ENCODE measurements at places on chromosomes 2 and 18.
A peak's percentile ranks its signal among the peaks of the same experiment; 100 is the strongest.

- DNase-seq = no peak
These were observed 78.3 kb downstream of the ACTR2 start for GRCh38 chr2:65305934-65306333.

GRCh38 chr2:134173338-134174016 lies 80.4 kb upstream of the MGAT5 start:
- no peak for DNase-seq

- DNase-seq = no peak
These were observed 46.4 kb upstream of the ODC1 start for GRCh38 chr2:10494351-10495066.

DNA sequence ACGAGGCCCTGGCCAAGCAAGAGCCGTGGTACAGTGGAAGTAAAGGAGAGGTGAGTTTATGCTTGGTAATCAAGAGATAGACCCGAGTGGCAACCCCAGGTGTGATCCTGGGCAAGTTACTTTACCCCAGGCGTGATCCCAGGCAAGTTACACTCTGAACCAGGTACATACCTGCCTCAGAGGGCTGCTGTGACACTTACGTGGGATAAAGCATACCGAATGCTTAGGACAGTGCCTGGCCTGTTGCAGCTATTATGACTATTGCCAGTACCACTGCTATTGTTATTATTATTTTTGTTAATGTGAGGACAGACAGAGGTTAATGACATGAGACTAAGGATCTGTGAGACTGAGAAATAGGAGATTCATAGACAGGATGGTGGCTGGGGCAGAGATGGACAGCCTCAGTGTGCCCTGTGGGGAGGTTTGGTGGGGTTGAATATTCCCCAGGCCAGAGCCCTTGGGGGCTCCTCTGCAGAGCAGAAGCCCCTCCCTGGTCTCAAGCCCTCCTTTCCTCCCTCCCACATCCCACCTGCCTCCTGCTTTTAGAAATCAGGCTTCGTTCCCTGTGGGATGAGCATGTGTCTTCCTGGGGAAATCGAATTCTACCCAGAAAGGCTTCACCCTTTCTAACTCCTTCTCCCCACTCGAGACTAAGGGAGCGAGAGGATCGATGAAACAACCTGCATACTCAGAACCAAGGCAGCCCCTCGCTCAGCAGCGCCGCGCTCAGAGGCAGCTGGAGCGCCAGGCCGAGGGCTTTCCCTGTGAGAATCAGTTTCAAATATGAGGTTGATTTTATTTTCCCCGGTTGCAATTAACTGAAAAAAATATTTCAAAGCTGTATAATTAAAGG lies 62.0 kb upstream of the SIX3 start:
- DNase-seq = no peak

GRCh38 chr18:32072321-32072720 lies 19.4 kb upstream of the RNF138 start:
- DNase-seq = no peak

DNA sequence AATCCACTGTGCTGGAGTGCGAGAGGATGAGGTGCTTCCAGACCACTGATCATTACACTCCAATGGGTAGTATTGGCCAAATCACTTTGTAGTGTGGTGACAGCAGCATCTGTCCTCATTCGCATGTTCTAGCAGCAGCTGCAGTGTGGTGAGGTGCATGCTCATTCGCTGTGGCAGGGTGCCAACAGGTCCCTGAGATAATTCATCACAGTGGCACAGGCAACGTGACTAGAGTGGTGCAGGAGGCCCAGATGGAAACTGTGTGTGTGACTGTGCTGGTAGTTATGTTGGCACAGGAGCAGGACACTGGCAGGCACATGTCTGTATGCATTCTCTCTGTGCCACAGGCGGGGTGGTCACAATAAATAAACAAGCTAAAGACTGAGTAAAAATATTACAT lies 329.5 kb upstream of the SYT4 start:
- no peak for DNase-seq

- DNase-seq = no peak
These were observed 151.3 kb downstream of the TANC1 start for GRCh38 chr2:159119652-159120257.

- DNase-seq = peak; percentile 92
These were observed 150.6 kb downstream of the AGPS start for GRCh38 chr2:177543007-177543760.

DNA sequence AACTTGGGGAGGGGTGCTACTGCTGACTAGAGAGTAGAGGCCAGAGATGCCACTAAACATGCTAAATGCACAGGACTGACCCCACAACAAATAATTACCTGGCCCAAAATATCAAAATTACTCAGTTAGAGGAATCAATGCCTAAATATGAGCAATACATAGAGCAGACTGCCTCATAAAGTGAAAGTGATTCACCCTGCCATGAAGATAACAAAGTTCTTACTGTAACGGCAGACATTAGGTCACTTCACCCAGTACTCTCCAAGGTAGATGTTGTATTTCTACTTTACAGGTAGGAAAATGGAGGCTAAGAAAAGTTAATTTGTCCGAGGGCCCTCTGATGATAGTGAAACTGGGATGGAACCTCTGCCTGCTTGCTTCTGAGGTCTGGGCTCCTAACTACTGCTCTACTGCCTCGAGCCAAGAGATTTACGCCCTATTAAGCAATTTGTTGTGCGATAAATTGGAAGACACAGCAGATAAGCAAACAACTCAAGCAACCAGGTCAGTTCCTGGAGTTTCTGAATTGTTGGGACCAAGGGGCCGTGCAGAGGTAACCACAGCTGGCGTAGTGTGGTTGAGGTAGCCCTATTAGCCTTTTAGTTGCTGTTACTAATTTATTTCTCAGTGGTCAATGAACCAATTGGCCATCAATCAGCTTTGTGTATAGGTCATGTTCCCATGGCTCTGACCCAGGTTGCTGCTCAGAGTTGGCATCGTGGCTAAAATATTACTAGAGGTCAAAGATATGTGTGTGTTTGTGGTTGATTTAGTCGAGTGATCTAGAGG lies 4.8 kb downstream of the DHRS9 start:
- no peak for DNase-seq

- no peak for DNase-seq
These were observed 1097.2 kb upstream of the CNTNAP5 start for GRCh38 chr2:122927710-122928557.

GRCh38 chr2:120820263-120820952 lies 84.7 kb downstream of the GLI2 start:
- DNase-seq = peak; percentile 88

DNA sequence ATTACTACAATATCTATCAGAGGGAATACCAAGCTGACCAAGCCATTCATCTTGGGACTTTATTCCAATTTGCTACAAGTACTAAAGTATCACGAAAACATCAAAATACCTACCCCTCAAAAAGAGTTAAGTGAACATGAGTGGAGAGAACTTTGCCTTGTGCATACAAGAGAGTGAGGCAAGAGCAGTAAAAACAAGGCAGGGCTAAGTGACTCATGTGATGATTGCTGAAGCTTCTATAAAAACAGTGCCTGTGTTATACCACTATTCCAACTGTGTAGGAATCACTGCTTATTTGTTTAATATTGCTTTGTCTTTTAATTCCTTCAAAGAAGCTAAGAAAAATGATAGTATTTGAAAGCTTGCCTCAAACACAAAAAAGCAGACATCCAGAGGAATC lies 61.2 kb downstream of the FARSB start:
- peak; percentile 44 for DNase-seq

- DNase-seq = no peak
These were observed 38.7 kb downstream of the TWIST2 start for GRCh38 chr2:238886453-238887094.

GRCh38 chr2:20447437-20448245 lies 767 bp downstream of the RHOB start:
- peak; percentile 45 for DNase-seq

GRCh38 chr2:237815637-237816036 lies 17.1 kb downstream of the RBM44 start:
- no peak for DNase-seq

GRCh38 chr18:68520406-68521075 lies 194.4 kb downstream of the TMX3 start:
- DNase-seq = peak; percentile 77

GRCh38 chr18:12779456-12779855 lies 76.6 kb downstream of the PSMG2 start:
- no peak for DNase-seq

DNA sequence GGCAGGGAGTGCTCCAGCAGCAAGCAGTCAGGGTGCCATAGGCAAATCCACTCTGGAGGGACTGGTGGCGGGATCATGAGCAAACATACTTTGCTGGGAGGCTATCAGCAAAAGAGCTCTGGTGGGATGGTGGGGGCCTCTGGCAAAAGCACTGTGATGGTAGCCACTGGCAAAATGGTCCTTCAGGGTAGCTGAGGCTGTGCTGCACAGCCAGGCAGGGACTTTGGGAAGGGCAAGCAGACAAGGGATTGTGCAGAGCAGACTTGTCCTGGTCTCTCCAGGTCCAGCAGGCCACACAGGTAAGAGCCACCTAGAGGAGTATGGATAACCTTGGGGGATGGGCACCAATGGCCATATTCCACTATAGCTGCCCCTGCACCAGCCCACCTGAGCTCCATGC lies 129.4 kb upstream of the OTOS start:
- DNase-seq = no peak

DNA sequence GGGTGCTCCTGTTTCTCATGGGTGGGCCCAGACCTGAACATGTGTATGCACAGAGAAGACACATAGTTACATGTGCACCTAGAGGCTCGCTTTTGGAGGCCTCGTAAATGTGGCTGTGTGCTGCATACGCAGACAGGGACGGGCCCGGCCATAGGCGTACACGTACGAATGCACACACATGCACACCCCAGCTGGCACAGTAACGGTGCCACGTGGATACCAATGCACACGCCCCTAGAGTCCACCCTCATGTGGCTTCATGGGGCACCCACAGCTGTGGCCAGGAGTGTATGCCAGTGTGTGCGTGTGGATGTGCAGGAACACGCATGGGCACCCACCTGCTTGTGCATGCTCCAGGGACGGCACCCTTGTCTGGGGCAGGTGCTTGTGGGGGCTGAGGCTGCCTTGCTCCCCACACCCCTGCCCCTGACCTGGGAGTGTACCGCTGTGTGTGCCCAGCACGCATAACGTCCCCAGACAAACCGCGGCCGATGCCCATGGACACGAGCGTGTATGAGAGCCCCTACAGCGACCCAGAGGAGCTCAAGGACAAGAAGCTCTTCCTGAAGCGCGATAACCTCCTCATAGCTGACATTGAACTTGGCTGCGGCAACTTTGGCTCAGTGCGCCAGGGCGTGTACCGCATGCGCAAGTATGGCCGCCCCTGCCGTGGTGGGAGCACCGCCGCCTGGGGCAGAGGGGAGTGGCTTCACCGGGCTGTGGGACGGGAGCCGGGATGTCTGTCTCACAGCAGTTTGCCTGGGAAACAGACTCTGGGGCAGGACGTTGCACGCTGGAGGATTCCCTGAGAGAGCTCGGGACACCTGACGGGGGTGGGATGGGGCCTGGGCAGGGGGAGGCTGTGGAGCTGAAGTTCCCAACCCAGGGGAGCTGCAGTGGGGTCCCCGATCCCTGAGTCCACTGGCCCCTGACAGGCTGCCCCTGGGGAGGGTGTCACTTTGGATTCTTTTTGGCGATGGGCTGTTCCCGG lies 21.0 kb downstream of the ZAP70 start:
- no peak for DNase-seq

- DNase-seq = no peak
These were observed 32.6 kb upstream of the ANXA4 start for GRCh38 chr2:69709290-69709689.

DNA sequence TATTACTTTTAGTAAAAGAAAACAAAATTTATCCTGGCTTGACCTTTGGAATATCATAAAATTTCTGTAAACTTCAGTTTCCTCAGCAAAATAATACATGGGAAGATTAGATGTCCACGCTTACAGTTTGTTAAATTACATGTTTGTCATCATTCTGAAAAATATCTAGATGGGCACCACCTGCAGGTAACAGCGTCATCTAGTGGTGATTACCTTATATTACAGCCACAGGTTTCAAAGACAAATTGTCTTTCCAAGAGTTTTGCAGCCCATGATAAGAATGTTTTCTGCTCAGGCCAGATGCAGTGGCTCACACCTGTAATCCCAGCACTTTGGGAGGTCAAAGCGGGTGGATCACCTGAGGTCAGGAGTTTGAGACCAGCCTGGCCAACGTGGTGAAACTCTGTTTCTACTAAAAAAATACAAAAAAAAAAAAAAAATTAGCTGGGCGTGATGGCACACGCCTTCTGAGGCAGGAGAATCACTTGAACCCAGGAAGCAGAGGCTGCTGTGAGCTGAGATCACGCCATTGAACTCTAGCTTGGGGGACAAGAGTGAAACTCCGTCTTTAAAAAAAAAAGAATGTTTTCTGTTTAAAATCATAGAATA lies 96.3 kb upstream of the RASGRP3 start:
- no peak for DNase-seq

- DNase-seq = peak; percentile 40
These were observed 84.8 kb downstream of the ACAA2 start for GRCh38 chr18:49728542-49728941.

DNA sequence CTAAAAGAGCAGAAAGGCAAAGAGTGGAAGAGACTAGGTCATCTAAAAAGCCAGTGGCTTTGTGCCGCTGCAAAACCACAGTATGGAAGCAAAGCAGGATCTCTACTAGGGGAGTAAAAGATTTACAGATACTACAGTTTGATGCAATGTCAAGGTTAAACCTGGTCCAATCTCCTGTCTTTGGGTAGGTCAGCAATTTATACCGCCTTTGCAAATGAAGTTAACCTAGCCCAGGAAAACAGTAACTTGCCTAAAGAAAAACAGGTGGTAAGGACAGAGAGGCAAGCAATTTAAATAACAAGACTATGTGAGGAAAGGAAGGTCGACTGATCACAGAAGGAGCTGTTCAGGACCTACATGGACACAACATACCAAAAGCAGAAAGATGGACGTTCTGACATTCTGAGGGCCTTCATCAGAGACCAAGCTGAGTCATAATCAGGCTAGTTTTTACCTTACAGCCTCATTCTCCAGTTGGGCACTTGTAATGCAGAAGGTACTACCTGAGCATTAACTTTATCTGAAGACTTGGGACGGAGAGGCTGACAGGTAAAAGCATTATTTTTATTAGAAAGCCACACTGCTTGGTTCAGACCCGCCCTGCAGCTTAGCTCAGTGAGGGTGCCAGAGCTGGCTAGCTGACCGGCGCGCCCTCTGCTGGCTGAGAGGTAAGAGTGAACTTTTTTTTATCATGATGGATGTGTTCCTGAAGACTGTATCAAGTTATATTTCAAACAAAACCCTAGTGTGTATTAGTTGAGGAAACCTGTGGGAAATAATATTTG lies 15.9 kb downstream of the CDKL4 start:
- peak; percentile 61 for DNase-seq
